Immature natural killer cell (primary cell): ENCODE measurements at places on chromosomes 16 and 17. TPM values are rescaled to one million over a fixed set of nuclear protein-coding genes. Genes with fewer than 3 reads are reported as not detected.

DNA sequence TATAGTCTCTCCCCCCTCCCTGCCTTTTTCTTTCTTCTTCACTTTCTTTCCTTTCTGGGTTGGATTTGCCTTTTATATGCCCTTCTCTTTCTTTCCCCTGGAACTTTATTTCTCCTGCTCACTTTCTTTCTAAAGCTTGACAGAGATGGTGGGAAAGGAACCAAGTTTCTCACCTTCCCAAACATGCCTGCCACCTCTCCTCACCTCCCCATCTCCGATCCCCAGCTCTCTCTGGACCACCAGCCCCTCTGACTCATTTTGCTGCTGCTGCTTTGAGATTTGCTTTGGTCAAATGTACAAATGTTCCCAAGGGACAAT, 6.7 kb upstream of the LHX1 start:
- DNase-seq: no peak

DNA sequence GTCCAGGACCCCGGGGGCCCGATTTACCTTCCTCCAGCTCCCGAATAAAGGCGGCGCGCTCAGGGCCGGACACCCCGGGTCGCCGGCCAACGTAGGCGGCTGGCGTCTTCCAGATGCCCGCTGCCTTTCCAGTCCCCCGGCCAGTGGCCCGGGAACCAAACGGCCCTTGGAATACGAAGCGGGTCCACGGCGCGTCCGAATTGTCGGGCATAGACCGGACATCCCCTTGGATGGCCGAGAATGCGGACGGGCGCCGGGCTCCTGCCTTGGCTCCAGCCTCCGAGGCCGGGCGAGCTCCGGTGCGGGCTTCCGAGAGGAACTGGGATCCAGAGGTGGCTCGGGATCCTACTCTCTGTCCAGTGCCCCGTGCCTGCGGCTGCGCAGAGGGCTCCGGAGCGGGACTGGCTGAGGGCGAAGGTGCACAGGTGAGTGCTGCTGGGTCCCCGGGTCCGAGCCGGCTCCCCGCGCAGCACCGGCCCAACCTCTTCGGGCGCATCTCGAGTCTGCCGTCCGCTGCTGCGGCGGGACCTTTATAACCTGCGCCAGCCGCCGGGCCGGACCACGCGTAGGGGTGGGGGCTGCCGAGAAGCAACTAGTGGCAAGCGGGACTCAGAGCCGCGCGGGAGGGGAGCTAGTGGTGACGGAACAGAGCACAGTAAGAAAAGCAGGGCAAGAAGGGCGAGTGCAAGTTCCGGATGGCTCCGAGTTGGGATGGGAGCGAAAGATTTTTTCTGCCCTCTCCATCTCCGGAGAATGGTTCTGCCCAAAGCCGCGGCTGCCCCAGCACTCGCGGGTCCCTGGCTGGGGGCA, at the start of gene HAP1:
Gene HAP1 (minus strand): TSS at position 505 of the 810 bp plus-strand sequence. CDS start 9 bp downstream, at position 496.
- DNase-seq: no peak

GRCh38 chr16:42691-43090, 10.7 kb downstream of the POLR3K start:
- DNase-seq: no peak

GRCh38 chr17:43021741-43022512, at the start of gene VAT1:
TSS of gene VAT1 (minus strand) at chr17:43022385. CDS start at chr17:43022322, 63 bp downstream.
- DNase-seq: peak; percentile 56

DNA sequence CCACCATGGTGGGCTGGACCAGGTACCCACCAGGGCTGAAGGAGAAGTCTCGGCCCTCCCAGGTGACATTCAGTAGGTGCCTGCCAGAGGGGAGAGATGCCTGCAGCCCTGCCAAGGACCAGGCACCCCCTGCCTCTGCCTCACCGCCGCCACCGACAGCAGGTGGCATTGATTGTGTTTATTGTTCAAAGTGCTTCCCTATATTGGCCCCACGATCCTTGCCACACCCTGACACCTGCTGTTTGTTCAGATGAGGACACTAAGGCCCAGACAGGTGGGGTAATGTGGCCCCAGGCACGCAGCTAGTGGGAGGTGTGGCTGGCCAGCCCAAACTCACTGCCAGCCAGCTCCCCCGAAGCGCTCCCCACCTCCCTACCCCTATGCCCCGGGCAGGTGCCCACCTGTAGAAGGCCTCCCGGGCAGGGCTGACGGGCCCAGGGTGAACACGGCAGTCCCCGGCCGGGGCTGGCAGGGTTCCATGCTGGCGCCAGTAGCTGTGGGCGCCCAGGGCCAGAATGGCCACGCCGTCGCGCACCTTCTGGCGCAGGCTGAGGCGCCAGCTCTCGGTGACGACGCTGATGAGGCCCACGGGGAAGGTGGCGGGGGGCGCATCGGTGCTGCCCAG, 8.0 kb downstream of the GRIN2C start:
- no peak for DNase-seq

- DNase-seq: no peak
Observed at GRCh38 chr16:51579652-51580360, 428.7 kb upstream of the SALL1 start.

- no peak for DNase-seq
Observed at GRCh38 chr17:80449930-80450576, 26.4 kb downstream of the NPTX1 start.

- DNase-seq: no peak
Observed at GRCh38 chr16:73433731-73434307, 385.9 kb upstream of the ZFHX3 start.

GRCh38 chr17:61065263-61065773, 334.3 kb upstream of the TBX2 start:
- no peak for DNase-seq

GRCh38 chr16:20175358-20175757, 101.7 kb upstream of the GPR139 start:
- DNase-seq: no peak

DNA sequence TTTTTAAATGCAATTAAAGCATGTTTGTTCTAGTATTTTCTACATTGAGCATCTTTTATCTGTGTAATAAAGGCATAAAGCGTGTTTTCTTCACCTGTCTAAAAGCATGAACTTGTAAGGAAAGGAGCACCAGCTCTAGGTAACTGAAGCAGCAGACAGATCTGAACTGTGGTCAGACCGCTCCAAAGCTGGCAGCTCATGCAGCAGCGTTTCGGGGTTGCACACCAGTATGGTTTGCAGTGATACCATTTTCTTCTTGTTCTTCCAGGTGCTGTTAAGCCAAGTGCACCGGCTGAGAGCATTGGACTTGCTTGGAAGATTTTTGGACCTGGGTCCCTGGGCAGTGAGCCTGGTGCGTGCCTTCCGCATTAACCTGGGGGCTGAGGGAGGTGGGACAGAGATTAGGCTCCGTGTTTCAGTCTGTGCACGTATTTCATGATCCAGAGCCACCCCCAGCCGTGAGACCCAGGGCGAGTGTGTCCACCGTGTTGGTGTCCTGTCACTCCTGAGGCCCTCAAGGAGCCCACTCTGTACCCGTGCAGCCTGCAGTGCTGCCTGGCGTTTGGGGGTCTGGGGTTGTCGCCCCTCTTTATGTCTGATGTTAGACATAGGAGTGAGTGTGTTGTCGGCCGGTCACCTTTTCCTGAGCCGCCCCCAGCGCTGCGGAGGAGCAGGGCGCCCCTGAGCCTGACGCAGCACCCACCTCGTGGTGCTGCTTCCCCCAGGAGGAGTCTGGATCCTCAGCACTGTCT, 136.3 kb upstream of the CHMP6 start:
- DNase-seq: no peak

GRCh38 chr17:39095309-39095686, 56.1 kb downstream of the PLXDC1 start:
- no peak for DNase-seq

GRCh38 chr16:63890081-63890480, 1231.8 kb downstream of the CDH11 start:
- DNase-seq: no peak

DNA sequence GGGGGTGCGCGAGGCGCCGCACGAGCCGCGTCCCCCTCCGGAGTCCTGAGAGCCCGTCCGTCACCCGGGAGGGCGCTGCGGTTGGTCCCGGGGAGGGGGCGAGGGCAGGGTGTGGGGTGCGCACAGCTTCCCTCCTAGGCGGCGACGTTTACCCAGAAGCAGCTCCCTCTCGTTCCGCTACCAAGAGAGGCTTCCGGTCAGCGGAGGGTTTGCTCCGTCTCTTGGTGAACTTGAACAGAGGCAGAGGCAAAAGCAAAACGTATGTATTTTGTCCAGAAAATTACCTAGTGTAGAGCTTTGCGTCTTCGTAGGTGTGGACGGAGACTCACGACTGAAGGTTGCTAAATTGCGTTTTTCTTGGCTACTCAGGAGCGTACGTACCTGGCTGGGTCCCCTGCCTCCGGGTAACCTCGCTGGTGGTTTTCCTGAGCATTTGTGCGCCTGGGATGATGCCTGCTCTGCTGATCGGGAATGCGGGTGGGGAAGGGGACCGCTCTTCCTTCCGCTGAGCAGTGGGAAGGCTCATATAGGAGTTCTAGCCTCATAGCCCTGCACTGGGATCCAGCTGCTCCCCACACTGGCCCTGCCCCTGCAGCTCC, 833 bp downstream of the WSCD1 start:
- no peak for DNase-seq

- DNase-seq: no peak
Observed at GRCh38 chr17:81869221-81870130, 1.7 kb downstream of the ARHGDIA start.

GRCh38 chr17:72111336-72111923, 9.4 kb upstream of the SOX9 start:
- DNase-seq: no peak

GRCh38 chr16:48852458-48852857, 242.5 kb upstream of the N4BP1 start:
- DNase-seq: no peak

- no peak for DNase-seq
Observed at GRCh38 chr16:78607465-78607864, 508.0 kb downstream of the WWOX start.

GRCh38 chr16:75256059-75256571, 4.7 kb upstream of the BCAR1 start:
- DNase-seq: no peak

DNA sequence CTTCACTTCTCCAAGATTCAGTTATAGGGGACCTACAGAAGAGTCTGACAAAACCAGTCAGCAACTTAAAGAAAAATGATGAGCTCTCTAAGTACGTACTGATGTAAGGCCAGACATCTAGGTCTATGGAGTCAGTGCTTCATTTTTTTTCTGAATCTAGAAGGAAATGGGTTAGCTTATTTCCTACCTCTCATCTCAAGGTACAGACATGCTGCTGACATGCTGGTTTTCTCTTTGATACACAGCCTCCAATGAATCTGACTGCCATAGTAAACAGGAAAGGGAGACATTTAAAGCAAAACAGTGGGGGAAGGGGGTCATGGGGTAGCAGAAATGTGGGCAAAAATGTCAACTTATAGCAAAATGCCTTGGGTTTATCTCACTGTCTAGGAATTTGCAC, 16.4 kb downstream of the CDR2 start:
- DNase-seq: no peak

SLC22A31 gene
- not detected for polyA plus RNA-seq

FBXW10 gene
- polyA plus RNA-seq: not detected

HOXB6 gene
- polyA plus RNA-seq: not detected

CTRL gene
- 0.59 TPM for polyA plus RNA-seq

PPY gene
- polyA plus RNA-seq: not detected

KIF2B gene
- polyA plus RNA-seq: not detected

CEP295NL gene
- polyA plus RNA-seq: not detected

FBXW10B gene
- polyA plus RNA-seq: not detected

NEUROD2 gene
- polyA plus RNA-seq: not detected
